Diencephalon (tissue), 1 donor: ENCODE measurements at places on chromosomes 1 and 21. TPM values are rescaled to one million over a fixed set of nuclear protein-coding genes. Genes with fewer than 3 reads are reported as not detected.

Gene CD52
- total RNA-seq = not detected

Gene SLAMF9
- total RNA-seq = not detected

Gene NPPA
- 0.69 TPM for total RNA-seq

Gene CHI3L1
- 1.2 TPM for total RNA-seq

Gene LY9
- total RNA-seq = not detected

Gene ANKRD34A
- total RNA-seq = 2.5 TPM

Gene CASZ1
- 2.3 TPM for total RNA-seq

Gene TPTE
- not detected for total RNA-seq

Gene NCMAP
- total RNA-seq = 1.4 TPM

Gene VTCN1
- total RNA-seq = 0.92 TPM

Gene CFHR5
- not detected for total RNA-seq

Gene MX2
- 1.2 TPM for total RNA-seq

Gene CD48
- total RNA-seq = 0.46 TPM

Gene EVI5
- 78.4 TPM for total RNA-seq

Gene SYT2
- 4.6 TPM for total RNA-seq

Gene OR14K1
- not detected for total RNA-seq

Gene TCHHL1
- not detected for total RNA-seq

Gene AMY2B
- 79.4 TPM for total RNA-seq

Gene GBP1
- total RNA-seq = 0.69 TPM
